ENCODE measurements at places on chromosomes 3 and 15. TPM values are rescaled to one million over a fixed set of nuclear protein-coding genes. Genes with fewer than 3 reads are reported as not detected.

The APBA2 gene
- 97.9 TPM for total RNA-seq

The C3orf22 gene
- not detected for total RNA-seq

The GUCA1C gene
- not detected for total RNA-seq

The REC114 gene
- not detected for total RNA-seq

DNA sequence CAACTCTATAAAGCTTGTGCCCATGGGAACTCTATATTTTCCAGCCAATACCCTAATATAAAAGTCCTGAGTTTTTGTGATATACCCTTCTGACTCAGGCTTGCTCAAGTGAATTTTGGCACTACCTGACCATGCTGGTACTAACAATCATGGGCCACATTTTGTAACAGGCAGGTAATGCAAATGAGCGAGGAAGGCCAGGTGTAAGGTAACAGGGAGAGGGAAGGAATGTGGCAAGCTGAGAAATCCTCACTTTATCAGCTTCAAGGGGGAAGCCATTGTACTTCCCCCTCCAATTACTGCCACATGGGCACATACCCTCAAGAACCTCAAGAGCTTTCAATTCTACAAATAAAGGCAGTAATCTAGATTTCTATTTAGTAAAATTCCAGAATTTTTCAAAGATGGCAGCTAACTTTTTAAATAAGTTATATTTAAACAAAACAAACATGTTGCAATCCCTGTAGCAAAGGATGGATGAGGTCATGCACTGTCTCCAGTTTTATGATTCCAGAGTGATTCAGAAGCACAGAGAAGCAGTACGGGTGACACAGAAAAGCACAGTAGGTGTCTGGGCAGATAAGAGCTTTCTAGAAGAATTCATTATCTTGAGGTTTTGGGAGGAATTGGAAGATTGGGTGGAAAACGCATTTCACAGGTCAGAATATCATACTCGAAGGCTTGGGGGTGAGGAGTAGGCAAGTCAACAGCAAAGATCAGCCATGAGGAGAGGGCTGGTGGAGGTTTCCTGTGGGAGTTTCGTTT lies 87.6 kb downstream of the FOXP1 start:
- no peaks in the 10 kb centered on the region for H3K27me3 ChIP-seq
- no peak overlapping the region for H3K4me3 ChIP-seq
- peak overlapping the region; percentile 60 for H3K27ac ChIP-seq
- no peaks in the 10 kb centered on the region for H3K36me3 ChIP-seq
- H3K4me1 ChIP-seq: peaks cover 35% of the 10 kb centered on the region

DNA sequence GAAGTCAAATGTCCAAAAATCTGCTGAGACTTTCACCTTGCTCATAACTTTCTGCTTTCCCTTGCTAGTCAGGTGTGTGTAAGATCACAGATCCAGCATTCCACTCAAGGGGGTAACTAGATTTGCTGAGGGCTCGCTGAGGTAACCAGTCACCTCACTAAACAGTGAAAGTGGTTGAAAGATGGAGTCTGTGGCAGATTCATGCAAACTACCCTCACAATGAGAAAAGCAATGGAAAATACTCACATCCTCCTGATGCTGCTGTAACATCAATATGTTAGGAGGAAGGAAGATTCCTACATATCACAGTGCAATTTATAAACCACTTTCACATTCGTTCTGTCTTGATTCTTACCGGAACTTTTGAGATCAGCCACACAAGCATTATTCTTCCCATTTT lies 174.3 kb upstream of the BCL6 start:
- H3K36me3 ChIP-seq: no peaks in the 10 kb centered on the region
- H3K27me3 ChIP-seq: no peaks in the 10 kb centered on the region
- H3K4me3 ChIP-seq: peak overlapping the region; percentile 5
- peak overlapping the region; percentile 58 for H3K27ac ChIP-seq

GRCh38 chr3:112474796-112475195 lies 24.5 kb downstream of the BTLA start:
- DNase-seq: no peak
- no peak overlapping the region for H3K4me3 ChIP-seq
- no peaks in the 10 kb centered on the region for H3K36me3 ChIP-seq
- H3K27ac ChIP-seq: no peak overlapping the region

DNA sequence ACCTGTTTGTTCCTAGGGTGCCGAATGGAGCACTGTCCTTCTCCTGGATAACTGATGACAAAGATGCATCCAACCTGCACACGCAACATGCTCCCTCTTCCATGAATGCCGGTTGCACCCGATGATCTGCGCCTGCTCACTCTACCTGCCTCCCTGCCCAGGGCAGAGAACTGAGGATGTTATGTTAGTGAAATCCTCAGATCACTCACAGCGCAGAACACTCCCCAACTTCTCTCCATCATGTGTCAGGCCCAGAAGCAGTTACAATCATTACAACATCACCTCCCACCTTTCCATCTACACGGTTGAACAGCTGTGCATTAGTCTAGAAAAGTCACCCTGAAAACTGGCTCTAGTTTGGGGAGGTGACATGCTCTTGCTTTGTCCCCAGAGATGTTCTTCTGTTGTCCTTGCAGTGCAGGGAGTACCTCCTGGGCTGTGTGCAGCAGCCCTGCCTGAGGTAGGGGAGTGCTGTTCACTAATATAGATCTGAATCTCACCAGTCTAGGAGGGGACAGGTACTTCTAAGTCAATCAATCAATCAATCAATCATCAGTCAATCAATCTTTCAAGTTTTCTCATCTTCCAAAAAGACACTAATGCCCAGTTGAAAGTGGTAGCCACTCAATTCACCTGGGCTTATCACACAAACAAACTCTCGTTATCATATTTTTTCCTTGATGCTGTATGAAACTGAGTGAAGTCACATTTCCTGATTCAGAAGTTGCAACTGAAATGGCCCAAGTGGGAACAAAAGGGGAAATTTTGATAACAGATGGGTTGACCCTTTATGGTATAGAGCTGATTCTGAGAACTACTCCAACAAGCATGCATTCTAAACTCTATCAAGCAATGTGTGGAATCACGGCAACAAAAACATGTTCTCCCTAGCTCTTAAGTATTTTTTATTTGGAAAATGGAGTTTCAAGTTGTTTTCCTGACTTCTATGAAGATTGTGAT lies 15.4 kb upstream of the ISLR start:
- H3K27ac ChIP-seq: no peak overlapping the region
- no peak overlapping the region for H3K4me3 ChIP-seq
- no peak for DNase-seq
- no peaks in the 10 kb centered on the region for H3K27me3 ChIP-seq
- H3K4me1 ChIP-seq: no peaks in the 10 kb centered on the region
- no peaks in the 10 kb centered on the region for H3K36me3 ChIP-seq

GRCh38 chr3:102180280-102180931 lies 254.4 kb upstream of the ZPLD1 start:
- no peaks in the 10 kb centered on the region for H3K36me3 ChIP-seq
- no peak for DNase-seq
- H3K27ac ChIP-seq: no peak overlapping the region

- H3K4me1 ChIP-seq: peaks cover 15% of the 10 kb centered on the region
- no peak overlapping the region for H3K27ac ChIP-seq
- H3K4me3 ChIP-seq: no peak overlapping the region
Measured at GRCh38 chr15:41866872-41867579, 26.8 kb downstream of the SPTBN5 start.

DNA sequence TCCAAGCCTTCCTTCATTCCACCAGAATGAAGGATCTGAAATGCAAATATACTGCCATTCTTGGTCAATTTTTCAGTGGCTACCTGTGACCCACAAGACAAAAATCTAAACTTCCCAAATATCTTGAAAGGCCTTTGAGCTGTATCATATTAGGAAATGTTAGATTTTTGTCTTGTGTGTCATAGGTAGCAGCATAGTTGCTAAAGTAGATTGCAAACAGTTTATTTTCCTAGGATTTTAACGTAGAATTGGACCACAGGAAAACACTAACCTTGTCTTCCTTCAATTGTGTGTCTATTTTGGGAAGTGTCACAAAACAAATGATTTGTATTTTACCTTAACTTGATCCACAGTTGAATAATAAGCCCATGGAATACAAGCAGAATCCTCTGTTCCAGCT lies 42.4 kb downstream of the CP start:
- H3K4me3 ChIP-seq: no peak overlapping the region
- H3K27me3 ChIP-seq: no peaks in the 10 kb centered on the region
- no peak for DNase-seq

DNA sequence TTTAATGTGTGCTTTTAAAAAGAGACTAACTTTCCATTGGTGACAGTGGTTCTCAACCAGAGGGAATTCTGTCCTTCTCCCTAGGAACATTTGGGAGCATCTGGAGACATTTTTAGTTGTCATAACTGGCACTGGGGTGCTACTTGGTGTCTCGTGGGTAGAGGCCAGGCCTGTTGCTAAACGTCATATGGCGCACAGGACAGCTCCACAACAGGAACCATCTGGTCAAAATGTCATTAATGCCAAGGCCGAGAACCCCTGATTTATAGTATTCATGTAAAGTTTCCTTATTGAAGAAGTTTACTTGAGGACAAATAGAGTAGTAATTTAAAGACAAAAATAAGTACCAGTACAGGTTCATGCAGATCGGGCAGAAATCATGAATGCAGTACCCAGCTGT lies 164.2 kb downstream of the FEZF2 start:
- H3K4me1 ChIP-seq: no peaks in the 10 kb centered on the region
- H3K27me3 ChIP-seq: no peaks in the 10 kb centered on the region

DNA sequence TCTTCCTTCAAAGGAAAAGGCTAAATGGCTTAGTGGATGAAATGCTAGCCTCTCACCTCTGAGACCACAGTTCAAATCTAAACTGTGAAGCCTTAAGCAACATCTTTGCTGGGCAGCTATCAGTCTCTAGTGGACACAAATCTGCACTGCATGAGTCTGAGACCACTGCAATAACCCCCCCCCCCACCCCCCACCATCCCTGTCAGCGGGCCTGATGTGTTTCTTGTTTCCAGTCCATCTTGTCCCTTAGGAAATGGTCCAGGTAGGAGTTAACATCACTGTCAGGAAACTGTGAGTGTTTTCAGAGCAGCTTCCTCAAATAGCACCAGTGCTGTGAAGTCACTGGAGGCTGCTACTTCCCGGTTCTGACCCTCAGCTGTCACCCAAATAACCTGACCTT lies 140.6 kb upstream of the TMCO5A start:
- H3K4me3 ChIP-seq: no peak overlapping the region
- DNase-seq: no peak
- H3K27me3 ChIP-seq: no peaks in the 10 kb centered on the region
- H3K27ac ChIP-seq: no peak overlapping the region
- no peaks in the 10 kb centered on the region for H3K4me1 ChIP-seq
- H3K36me3 ChIP-seq: no peaks in the 10 kb centered on the region

- no peak for DNase-seq
- H3K4me3 ChIP-seq: no peak overlapping the region
Measured at GRCh38 chr3:58047826-58048225, 39.6 kb downstream of the FLNB start.

DNA sequence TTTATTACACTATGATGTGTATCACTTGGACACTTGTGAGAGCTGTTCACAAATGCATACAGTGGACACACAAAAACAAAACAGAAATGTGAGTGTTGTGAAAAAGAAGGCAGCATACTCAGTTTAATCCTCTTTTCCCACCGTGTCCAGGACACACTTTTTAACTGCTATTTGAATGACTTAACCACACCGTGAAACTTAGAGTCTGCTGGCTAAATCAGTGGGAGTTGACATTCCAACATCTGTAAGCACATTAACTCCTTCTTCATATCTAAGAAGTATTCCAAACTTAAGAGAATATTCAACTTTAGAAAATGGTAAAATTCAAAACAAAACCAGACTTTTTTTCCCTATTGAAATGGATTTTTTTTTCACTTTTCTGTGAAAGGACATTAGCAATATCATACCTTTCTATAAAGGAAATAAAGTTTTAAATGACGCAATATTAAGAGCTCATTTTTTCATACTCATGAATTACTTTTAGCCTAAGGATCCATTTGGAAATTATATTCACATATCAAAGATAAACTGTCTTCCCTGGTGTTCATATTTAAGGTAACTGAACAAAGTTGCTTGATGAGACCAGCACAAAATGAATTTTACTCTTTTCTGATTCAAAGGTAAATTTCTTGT lies 316.6 kb downstream of the RBMS3 start:
- no peaks in the 10 kb centered on the region for H3K36me3 ChIP-seq
- no peak overlapping the region for H3K27ac ChIP-seq
- H3K4me1 ChIP-seq: no peaks in the 10 kb centered on the region
- DNase-seq: no peak
- no peak overlapping the region for H3K4me3 ChIP-seq
- no peaks in the 10 kb centered on the region for H3K27me3 ChIP-seq

DNA sequence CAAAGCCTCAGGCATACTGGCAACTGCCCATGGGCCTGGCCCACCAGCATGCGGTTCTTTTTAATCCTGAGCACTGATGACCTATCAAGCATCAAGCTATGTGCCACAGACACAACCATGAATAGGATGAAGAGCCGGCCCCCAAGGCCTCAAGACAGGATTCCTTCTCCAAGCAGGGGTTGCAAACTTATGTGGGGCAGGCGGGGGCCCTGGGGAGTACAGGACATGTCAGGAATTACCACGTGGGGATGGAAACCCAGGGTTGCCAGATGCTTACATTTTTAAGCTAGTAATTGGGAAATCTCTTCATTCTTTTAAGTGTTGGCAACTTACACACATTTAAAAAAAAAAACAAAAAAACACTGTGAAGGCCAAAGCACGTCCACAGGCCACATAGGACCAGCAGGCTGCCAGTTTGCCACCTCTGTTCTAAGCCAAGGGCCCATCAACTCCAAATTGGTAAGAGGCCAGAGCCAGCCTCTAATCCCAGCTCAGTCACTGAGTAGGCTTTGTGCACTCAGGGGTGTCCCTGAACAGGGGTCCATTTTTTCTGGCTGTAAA lies 32.8 kb downstream of the BDH1 start:
- DNase-seq: no peak
- peaks cover 15% of the 10 kb centered on the region for H3K36me3 ChIP-seq
- no peaks in the 10 kb centered on the region for H3K27me3 ChIP-seq
- H3K4me1 ChIP-seq: no peaks in the 10 kb centered on the region
